Myocyte (in vitro differentiated cells): ENCODE measurements at places on chromosomes 12 and 14.

DNA sequence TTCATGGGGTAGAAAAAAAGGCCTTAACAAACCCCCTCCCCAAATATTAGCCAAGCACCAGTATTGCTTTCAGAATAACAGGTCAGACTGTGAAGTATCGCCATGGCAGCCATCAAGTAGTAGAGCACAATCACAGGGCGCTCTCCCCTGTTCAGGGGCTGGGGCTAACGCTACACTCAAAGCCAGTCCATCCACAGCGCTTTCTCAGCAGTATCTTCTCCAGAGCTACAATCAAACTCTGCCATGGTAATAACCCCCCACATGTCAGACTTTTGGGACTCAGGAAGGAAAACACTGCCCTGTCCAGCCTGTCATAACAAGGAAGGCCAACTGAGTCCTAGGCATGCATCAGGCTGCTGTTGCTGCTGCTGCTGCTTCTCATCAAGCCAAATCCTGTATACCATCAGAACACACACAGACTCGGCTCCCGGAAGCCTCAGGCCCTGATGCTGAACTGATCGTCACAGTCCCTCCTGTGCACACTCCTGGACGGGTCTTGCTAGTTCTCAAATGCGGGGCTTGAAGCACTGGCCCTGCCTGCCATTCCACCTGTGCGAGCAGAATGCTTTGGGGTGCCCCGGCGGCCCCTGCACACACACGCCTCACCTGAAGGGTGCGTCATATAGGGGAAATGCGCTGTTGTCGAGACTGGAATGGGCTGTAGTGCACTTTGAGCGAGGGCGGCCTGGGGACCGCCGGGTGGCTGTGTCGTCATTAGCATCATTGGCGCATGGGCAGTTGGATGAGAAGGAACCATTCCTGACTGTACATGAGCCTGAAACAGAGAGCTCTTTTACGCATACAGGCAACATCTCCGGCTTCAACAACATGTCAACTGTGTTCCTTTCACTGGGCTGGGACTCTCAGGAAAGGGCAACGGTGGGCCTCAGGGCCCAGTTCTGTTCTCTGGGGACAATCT is 47.6 kb downstream of the SH2B3 start:
- DNase-seq = no peak

GRCh38 chr14:62146030-62146429 is 383.8 kb downstream of the SNAPC1 start:
- no peak for DNase-seq

GRCh38 chr14:72558721-72559120 is 335.2 kb downstream of the DPF3 start:
- DNase-seq = peak; percentile 89

- peak; percentile 83 for DNase-seq
Observed at GRCh38 chr12:91138337-91138920, 27.1 kb upstream of the LUM start.

GRCh38 chr12:27009881-27010301 is 4.3 kb downstream of the TM7SF3 start:
- DNase-seq = no peak

DNA sequence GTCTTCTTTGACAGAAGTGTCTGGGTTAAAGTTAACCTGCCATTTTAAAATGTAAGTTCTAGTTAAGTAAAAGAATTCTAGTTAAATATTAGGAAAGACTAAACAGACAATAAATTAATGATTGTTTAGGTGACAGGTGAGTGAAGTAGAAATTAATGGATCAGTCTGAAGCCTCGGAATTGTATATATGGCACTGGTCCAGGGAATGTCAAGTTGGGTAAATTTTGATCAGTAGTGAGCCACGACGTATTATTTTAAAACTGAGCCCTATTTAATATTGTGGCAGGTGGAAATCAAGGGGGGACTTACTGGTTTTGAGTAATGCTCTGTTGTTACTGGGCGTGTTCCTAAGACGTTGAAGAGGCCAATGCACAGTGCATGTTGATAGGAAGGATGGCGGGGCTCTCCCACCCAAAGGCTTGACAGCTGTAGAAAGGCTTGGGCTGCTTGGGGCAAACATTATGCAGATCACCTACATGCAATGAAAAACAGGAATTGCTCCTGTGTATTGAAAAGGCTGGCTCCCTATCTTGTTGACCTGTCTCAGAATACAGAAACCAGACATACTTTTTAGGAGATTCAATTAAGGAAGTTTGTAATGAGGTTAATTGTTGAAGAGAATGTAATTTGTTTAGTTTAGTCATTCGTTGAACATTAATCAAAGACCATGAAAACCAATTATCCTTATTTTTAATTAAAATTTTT is 5.9 kb upstream of the PPFIBP1 start:
- no peak for DNase-seq

DNA sequence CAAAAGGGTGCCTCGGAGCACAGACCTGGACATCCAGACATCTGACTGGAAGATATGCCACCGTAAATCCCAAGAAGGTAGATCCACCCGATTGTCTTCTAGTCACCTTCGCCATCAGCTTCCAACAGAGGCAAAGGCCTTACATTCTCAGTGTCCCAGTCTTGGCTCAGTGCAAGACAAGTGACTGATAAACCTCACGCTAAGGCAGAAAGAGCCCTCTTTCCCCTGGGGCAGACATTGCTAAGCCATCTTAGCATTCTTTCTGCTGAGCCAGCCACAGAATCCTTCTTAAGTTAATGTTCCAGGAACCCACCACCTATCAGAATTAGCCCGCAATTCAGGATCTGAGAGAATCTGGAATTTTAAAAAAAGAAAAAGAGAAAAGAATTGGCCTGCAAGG is 4.3 kb upstream of the PLEKHG6 start:
- DNase-seq = no peak
